ENCODE measurements at places on chromosomes 3 and 15.

GRCh38 chr3:160454995-160455394, 5.4 kb upstream of the TRIM59 start:
- DNase-seq, result no peak

- DNase-seq, result no peak
Observed at GRCh38 chr3:22928216-22929110, 274.7 kb upstream of the UBE2E2 start.

DNA sequence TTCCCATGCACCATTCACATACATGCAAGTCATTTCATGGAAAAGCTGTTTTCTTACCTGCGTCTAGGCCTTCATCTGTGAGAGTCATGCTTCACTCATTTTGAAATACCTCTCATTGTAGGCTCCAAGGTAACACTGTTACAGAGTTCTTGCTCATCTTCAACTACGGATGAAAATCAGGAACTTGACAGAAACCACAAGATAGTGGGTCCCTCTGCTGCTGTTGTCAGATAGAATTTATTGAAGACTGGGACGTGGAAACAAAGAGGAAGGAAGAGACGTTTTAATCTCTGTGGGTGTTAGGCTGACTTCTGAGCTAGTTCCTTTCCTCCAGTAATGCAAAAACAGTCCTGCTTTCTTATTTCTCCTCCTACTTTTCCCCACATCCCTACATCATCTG, at the start of gene P2RY14:
TSS of gene P2RY14 (minus strand) at position 313 of the 400 bp plus-strand sequence. CDS start 64,226 bp downstream, outside the sequence.
- no peak for DNase-seq

DNA sequence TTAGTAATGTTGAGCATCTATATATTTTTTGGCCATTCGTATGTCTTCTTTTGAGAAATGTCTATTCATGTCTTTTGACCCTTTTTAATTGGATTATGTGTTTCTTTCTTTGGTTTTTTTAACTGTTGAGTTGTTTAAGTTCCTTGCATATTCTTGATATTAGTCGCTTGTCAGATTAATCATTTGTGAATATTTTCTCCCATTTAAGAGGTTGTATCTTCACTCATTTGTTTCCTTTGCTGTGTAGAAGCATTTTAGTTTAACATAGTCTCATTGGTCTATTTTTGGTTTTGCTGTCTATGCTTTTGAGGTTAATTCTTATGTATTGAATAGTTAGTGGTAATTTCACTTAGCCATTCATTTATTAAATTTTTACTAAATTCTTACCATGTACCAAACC, 283.8 kb downstream of the ZPLD1 start:
- DNase-seq, result no peak

DNA sequence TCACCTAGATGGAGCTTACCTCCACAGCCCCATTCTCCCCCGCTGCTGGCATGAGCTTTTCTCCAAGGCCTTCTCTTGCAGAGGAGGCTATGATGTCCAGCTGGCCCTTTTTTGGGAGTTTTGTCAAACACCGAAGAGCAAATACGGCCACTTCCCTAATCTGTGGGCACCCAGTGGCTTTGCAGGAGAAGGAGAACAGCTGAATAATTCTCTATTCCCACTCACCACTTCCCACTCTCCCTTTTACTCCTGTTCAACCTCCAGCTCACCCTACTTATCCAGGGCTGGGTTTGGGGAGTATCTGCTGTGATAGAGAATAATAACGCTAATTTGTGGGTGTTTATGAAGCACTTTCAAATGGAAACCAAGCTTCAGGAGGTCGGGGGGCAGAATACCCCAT, 93.0 kb downstream of the AAGAB start:
- no peak for DNase-seq

GRCh38 chr3:142566096-142566495, 12.4 kb downstream of the ATR start:
- no peak for DNase-seq

- DNase-seq, result no peak
Observed at GRCh38 chr15:45495588-45495987, 27.0 kb downstream of the SLC30A4 start.

GRCh38 chr3:85706130-85706529, 747.3 kb downstream of the CADM2 start:
- DNase-seq, result no peak

DNA sequence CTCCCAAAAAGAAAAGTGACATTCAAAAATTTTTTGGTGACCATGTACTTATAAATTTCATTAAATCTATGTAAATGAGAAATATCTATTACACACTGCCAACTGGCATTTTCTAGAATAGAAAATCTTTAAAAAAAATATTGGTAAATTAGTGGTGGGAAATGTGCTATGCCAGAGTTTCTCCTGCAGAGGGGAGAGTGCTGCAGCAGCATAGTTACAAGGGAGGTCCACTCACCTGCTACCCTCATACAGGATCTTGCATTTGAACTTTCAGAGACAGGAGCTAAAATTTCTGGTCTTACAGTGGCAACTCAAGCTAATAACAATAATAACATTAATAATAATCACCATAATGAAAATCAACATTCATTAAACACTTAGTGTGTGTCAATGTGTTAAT, 459.6 kb downstream of the NSUN3 start:
- DNase-seq, result no peak

DNA sequence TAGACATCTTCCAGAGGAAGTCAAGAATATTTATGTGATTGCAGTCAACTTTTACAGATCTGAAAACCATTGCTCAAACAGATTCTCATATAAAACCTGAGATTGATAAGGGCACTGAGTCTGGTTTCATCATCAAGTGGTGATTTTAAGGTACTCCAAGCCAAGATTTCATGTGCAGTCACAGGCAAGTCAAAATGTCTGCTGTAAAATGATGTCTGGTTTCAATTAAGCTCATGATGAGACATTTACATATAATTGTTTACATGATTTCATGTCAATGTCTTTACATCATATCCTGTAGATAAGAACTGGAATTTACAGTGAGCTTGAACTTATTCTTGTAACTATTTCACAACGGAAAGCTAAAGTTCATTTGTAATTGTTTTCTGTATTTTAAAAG, 1215.5 kb downstream of the ROBO2 start:
- no peak for DNase-seq

DNA sequence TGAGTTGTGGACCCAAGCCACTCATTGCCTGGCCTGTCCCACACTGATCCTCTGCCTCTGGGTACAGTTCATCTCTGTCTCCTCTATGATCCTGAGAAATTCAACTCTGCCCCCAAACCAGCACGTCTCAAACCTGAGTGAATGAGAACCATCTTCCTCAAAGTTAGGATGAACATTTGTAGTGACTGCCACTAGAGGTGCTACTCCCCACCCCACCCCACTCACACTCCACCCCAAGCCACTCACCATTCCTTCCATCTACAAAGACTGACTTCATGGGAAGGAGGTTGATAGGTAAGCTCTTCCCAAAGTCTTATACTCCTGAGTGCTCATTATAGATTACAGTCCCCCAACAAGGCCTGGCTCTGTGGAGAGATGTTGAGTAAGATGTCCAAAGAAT, 43.8 kb downstream of the NEK10 start:
- no peak for DNase-seq

DNA sequence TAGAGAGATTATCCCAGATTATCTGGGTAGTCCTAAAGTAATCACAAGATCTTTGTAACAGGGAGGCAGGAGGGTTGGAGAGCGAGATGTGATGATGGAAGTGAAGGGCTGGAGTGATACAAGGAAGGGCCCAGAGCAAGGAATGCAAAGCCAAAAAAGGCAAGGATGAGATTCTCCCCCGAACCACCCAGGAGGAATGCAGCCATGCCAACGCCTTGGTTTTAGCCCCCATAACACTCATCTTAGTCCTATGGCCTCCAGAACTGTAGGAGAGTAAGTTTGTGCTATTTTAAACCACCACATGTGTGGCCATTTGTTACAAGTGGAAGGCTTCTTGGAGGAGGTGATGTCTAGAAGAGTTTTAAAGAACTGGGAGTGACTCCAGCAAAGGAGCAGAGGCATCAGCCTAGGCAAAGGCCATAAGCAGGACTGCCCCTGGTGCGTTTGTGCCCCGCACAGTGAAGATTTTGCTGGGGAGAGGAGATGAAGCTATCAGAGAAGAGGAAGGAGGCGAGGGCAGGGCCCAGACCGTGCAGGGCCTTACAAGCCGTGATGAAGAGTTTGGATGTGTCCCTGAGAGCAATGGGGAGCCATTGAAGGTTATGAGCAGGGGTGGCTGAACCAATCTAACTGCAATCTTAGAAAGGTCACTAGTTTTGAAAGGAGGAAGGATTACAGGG, 25.3 kb upstream of the CORO2B start:
- DNase-seq, result no peak
